MM.1S (cell line): ENCODE measurements at places on chromosomes 16 and 17.

GRCh38 chr17:77877036-77877435, 81.5 kb upstream of the TNRC6C start:
- DNase-seq, result no peak

GRCh38 chr16:30740364-30741251, 7.6 kb upstream of the PHKG2 start:
- no peak for DNase-seq

DNA sequence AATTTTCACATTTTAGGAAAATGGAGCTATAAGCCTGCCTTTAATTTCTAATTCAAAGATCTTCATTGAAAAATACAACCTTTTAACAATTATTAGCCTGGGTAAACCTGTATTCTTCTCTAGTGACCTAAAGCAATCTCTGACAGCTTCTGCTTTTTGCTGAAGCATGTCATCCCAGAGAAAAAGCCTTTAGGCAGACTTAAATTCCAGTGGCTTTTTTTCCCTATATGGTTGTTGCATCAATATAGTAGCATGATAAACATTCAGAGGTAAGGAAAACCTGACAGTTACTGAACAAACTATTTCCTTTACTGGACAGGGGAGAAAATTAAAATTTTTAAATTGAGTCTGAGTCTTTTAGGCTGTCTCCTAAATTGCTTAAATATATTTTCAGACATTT, 7.8 kb upstream of the EVI2A start:
- no peak for DNase-seq

DNA sequence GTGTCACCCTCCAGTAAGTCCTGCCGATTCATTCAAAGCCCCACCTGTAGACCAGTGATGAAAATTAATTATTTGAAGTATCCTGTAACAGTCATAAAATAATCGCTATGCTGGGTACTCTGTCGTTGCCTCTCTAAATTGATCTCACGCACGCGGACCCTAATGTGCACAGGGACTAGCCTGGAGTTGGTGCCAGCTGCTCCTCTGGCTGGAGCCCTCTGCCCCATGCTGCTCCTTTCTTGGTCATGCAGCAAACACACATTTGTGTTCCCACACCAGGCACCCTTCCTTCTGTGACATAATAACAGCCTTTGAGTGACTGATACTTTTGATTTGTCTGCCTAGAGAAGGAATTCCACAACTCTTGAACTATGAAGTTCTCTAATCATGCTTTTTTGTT, 16.0 kb downstream of the RAB11FIP3 start:
- no peak for DNase-seq

DNA sequence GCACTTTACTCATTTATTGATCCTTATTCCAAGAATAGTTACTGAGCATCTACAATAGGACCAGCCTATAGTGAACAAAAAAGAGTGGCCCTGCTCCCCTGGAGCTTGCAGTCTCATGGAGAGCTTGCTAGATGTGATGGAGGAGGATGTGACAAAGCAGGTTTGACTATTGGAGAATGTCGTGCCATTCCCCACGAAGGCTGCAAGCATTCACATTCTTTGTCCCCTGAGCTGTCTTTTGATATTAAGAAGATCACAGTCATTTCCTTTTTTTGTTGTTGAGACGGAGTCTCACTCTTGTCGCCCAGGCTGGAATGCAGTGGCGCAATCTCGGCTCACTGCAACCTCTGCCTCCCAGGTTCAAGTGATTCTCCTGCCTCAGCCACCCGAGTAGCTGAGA, 115.0 kb upstream of the ADAMTS18 start:
- DNase-seq, result no peak

DNA sequence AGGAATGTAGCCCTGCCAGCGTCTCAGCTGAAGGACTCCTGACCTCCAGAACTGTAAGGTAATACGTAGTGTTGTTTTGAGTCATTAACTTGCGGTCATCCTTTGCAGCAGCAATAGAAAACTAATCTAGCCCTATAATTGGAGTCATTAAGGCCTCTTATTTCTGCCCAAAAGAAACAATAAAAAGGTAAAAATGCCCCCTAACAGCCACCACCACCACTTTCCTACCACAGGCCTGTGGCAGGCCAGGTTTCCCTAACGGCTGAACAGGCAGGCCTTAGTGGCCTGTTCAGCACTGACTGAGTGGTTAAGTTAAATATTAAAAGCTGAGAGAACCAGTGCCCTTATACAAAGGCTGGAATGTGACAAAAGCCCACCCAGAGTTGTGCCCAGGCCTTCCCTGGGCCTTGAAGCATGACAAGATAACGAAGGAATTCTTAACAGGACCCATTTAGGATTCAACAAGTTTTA, 286.5 kb upstream of the ERCC4 start:
- no peak for DNase-seq

GRCh38 chr16:63363738-63364137, 1327.5 kb upstream of the CDH8 start:
- DNase-seq, result no peak

DNA sequence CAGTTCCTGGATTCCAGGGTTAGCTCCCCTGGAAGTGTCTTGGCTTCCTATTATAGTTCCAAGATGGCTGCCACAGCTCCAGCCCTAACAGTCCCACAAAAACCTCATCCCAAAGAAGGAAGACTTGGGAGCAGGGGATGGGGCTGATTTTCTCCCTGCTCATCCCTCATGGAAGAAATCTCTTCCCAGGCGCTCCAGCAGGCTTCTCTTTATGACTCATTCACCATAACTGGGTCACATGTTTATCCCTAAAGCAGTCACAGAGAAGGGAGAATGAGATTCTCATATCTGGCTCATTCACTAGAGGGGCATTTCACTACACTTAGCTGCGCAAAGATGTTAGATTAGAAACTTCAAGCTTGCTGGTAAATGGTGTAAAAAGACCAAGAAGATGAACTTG, 206.5 kb upstream of the IRX3 start:
- no peak for DNase-seq

GRCh38 chr16:52557236-52557635, 10.3 kb upstream of the TOX3 start:
- no peak for DNase-seq

DNA sequence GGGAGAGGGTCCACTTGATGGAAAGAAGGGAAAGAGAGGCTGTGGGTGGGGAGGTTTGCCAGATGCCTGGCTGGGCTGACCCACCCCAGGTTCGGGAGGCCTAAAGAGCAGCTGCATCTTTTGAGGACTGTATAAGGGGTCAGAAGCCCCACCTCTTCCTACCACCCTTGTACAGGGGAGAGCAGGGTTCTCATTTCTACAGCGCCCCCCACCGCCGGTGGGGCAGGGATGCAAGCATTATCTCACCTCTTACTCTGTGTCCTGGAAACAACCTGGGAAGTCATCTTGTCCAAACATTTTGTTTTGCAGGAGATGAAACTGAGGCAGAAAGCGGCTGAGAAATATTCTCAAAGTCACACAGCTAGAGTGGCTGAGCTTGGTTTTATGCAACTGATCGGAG, 22.5 kb upstream of the CCDC182 start:
- no peak for DNase-seq

GRCh38 chr16:17852977-17853702, 382.4 kb upstream of the XYLT1 start:
- no peak for DNase-seq

DNA sequence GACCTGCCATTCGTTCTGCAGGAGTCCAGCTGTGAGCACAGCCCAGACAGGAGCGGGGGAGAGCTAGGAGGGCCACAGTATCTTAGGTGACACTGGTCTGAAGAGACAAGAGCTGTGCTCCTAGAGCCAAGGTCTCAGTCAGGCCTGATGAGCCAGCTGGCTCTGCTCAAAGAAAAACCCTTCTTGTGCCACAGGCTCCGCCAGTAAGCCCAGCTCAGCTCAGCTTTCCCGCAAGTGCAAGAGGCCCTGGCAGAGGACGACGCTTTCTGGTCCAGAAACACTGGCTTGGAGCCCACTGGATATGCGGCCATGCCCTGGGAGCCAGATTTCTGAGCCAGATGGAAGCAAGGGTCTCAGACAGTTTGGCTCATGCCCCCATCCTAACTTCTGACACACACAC, 23.9 kb downstream of the PEMT start:
- no peak for DNase-seq

DNA sequence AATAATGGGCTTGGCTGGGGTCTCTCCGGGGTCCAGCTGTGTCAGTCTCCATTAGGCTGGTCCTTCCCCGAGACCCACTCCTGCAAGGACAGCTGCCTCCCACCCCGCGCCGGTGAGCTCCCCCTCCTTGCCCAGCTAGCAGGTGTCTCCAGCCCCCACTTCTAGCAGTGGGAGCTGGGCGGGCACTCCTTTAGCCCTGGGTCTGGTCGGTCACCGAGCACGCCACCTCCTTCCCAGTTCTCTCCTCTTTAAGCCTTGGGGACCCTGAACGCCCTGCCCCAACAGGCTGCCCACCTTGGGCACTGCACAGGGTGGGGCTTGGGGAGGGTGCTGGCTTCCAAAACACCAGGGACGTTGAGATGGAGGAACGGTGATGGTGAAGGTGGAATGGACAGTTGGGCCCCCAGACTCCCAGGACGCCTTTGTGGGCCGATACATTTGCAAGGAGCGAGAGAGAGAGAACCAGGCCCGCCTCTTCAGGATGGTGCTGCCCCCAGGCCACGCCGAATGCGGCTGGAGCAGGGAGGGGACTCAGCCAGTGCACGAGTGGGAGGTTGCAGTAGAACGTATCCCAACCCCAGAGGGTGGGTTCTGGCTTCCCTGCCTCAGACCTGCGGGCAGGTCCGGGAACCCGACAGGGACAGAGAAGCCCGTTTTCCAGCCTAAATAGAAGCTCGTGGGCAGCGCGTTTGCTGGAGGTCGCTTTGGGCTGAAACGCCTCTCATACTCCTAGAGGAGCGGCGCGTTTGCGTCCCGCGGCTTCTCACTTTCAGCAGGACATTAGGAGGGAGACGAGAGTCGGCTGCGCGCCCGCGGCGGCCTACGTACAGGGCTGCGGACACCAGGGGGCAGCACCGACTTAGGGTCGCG, 10.7 kb downstream of the TBX2 start:
- DNase-seq, result peak; percentile 59

- DNase-seq, result no peak
Observed at GRCh38 chr16:68910051-68910450, 66.7 kb downstream of the TANGO6 start.

GRCh38 chr16:53068423-53068833, 13.6 kb downstream of the CHD9 start:
- peak; percentile 83 for DNase-seq

DNA sequence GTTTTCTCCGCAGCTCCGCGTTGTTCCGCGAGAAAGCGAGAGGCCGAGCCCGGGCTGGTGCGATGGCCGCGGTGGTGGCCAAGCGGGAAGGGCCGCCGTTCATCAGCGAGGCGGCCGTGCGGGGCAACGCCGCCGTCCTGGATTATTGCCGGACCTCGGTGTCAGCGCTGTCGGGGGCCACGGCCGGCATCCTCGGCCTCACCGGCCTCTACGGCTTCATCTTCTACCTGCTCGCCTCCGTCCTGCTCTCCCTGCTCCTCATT, 404 bp downstream of the EMC6 start:
- DNase-seq, result no peak

DNA sequence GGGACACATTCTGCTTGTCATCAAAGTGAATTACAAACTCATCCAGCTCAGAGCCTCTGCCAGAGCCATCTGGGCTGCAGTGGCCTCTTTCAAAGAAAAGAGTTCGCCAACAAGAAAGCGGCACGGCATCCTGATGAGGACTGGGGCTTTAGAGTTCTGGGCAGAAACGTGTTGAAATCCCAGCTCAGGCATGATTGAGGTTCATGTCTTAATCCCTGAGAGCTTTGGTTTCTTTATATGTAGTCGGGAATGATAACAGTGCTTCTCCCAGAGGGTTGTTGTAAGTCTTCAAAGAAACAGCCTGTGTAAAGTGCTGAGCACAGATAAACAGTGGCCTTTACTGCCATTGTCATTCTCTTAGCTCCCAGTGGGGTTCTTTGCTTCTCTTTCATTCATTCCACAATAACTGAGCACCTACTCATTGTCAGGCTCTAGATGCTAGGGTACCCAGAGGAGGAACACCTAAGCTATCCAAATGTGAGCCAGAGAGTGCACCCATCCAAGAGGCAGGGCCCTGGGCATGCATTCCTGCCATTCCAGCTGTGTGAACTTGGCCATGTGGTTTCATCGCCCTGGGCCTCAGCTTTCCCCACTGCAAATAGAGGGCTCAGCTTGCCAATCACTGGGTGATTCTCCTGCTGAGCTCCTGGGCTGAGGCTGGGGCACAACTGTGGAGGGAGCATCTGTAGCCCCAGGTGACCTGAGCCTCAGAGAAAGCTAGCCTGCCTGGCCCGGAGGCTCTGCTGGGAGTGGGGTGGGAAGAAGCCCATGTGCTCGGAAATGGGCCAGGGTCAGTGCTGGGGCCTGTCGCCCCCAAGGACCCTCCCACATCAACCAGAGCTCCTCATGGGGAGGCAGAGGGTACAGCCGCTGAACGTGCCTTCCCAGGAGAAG, 38.3 kb upstream of the CRHR1 start:
- no peak for DNase-seq

- no peak for DNase-seq
Observed at GRCh38 chr16:50297301-50298074, 31.1 kb downstream of the ADCY7 start.

DNA sequence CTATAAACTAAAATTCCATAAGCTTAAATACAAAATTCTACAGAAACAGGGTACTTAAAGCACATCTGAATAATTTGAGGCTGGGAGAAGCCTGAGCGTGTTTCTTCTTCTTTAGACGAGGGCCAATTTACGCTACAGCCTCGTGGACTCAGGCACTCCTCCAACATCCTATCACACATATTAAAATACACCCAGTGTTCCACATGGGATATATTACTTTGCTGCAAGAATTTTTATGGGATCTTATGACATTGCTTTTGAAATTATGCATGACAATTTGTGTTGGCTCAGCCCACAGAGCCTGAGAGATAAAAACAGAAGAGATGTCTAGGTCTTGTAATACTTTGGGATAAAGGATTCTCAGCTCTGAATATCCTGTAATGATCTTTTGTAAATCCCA, 3.5 kb upstream of the TANGO6 start:
- DNase-seq, result no peak

DNA sequence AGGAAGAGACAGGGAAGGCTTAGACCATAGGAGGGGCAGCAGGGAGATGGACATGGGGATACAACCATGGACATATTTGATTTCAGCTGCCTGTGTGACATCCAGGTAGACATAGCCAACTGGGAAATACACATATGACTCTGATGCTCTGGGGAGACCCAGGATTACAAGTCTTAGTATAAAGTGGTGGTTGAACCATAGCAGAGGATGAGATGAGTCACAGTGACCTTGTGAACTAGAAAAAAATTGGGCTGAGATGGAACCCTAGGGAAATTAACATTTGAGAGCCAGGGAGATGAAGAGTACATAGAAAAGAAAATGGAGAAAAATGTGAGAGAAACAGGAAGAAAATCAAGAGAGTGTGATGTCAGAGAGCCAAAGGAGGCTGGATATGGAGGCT, 10.2 kb downstream of the MARCHF10 start:
- no peak for DNase-seq

- peak; percentile 64 for DNase-seq
Observed at GRCh38 chr17:50148226-50149090, 2.0 kb downstream of the PPP1R9B start.

GRCh38 chr16:4681471-4682083, 11.8 kb upstream of the NUDT16L1 start:
- no peak for DNase-seq
